ENCODE measurements at places on chromosomes 1 and 21. TPM values are rescaled to one million over a fixed set of nuclear protein-coding genes. Genes with fewer than 3 reads are reported as not detected.
A peak's percentile ranks its signal among the peaks of the same experiment; 100 is the strongest.

PRDM2 gene
- 26.6 TPM for total RNA-seq

ZNF648 gene
- not detected for total RNA-seq

ZCCHC17 gene
- 40.0 TPM for total RNA-seq

DNA sequence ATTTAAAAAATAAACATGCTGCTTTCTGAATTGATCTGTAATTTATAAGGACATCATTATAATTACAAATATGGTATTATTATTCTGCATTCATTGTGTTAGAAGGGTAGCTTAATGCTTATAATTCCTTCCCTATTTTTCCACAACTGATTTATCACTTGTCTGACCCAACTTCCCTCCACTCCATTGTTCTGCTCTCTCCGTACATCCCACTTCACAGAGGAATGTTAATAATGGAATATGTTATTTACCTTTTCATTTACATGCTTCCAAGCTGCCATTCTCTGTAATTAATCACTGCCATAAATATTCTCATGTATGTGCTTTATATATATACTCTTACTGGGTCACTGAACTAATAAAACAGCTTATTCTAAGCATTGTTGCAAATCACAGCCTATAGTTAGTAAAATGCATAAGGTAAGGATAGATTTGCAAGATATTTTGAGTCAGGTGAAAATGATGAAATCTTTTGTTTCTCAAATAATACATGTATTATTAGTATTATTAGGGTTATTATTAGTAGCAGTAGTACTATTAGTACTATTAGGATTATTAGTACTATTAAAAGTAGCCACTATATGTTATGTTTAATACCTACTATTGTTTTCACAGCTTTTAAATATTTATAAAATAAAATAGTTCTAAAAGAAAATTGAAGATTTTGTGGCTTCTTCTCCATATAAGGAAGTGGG is 70.6 kb upstream of the NEK7 start:
- DNase-seq, result no peak

DNA sequence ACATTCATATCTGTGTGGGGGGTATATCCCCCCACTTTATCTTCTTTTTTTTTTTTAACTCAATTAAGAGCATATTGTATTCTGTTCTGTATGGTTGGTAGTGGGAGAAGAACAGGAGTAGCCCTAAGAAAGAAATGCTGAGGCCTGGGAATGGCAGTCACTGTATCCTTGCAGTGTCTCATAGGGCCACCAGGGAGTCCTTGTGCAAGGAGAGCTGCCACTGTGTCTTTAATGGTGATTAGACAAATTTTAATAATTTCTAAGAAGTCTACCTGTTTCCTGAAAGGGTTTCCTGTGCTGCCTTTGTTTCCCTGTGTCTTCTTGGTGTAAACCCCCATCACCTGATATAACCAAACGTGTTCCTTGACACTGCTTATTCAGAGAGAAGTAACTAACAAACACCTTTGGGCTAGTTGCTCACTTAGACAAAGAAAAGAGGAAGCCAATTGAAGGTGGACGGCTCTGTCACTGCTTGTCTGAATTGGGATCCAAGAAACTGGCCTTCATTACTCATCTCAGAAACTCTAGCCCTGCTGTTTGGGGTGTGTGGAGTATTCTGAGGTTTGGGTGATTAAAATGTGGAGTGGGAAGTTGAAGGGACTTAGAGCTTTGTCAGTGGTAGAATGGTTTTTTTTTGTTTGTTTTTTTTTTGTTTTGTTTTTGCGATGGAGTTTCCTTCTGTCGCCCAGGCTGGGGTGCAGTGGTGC is 15.2 kb downstream of the GIPC2 start:
- DNase-seq, result no peak

DNA sequence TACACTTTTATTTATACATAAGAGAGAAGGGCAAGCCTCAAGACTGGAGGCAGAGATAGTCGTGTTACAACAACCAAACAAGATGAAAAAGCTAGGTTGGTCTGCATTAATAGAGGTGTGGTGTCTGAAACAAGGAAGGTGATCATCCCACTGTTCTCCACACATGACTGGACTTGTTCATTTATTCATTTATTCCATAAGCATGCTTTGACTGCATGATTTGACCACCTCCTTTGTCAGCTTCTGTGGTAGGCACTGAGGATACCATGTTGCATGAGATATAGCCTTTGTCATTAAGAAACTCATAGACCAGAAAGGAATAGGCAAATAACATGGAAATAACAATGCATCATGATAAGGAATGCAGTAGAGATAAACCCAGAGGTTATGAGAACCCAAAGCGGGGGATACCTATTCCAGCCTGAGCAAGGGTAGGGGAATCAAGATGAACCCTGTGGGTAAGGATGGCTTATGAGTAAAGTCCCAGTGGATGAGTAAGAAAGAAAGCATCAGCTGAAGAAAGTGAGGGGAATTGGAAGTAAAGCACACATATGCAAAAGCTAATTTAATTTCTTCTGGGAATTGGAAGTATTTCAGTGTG is 173.7 kb upstream of the FGGY start:
- no peak for DNase-seq

DNA sequence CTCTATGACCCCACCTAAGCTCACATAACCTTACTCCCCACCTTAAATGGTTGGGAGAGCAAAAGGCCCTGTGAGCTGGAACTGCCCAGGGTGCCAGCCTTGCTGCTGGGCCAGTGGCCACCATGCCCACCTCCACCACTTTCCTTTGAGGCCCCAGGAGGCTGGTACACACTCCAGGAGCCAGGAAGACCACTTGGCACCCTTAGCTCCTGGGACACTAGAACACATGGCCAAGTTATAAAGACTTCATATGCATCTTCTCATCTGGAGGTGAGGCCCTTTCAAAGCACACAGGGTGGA is 21.9 kb downstream of the CAPZB start:
- DNase-seq, result no peak

GRCh38 chr1:211024901-211025300 is 109.0 kb downstream of the KCNH1 start:
- no peak for DNase-seq

DNA sequence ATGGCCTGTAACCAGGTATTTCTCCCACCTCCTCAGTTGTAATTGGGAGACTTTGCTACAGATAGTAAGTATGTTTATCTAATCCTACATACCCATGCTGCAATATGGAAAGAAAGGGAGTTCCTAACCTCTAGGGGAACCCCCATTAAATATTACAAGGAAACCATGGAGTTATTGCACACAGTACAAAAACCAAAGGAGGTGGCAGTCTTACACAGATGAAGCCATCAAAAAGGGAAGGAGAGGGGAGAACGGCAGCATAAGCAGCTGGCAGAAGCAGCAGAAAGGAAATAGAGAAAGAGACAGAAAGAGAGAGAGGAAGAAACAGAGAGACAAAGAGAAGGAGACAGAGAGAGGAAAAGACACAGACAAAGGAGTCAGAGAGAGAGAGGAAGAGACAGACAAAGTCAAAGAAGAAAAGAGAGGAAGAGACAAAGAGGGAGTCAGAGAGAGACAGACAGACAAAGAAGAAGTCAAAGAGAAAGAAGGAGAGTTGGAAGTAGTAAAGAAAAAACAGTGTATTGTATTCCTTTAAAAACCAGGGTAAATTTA is 142.9 kb downstream of the FASLG start:
- DNase-seq, result no peak

DNA sequence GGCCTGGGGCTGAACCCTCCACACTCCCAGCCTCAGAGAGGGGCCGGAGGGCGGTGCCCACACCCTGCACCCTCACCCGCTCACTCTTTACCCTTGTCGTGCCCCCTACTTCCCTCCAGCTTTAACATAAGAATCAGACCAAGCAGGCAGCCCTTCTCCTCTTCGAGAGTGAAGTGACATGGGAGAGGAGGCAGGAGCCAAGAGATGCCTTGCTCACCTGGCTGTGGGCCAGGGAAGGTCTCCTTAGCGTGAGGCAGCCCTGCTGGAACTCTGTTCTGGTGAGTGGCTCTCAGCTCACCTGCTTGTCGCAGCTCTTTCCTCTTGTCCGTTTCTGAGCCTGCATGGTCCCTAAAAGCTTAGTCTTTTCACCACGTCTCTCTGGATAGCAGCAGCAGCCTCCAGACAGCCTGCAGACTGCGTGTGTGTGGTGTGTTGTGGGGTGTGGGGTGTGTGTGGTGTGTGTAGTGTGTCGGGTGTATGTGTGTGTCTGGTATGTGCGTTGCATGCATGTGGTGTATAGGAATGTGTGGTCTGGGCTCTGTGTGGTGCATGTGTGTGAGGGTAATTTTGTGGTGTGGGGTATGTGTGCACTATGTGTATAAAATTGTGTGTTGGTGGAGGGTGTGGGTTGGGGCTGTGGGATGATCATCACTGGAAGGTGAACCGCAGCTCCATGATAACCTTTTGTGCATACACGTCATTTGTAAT is 86.7 kb downstream of the CCDC185 start:
- DNase-seq, result peak; percentile 44

DNA sequence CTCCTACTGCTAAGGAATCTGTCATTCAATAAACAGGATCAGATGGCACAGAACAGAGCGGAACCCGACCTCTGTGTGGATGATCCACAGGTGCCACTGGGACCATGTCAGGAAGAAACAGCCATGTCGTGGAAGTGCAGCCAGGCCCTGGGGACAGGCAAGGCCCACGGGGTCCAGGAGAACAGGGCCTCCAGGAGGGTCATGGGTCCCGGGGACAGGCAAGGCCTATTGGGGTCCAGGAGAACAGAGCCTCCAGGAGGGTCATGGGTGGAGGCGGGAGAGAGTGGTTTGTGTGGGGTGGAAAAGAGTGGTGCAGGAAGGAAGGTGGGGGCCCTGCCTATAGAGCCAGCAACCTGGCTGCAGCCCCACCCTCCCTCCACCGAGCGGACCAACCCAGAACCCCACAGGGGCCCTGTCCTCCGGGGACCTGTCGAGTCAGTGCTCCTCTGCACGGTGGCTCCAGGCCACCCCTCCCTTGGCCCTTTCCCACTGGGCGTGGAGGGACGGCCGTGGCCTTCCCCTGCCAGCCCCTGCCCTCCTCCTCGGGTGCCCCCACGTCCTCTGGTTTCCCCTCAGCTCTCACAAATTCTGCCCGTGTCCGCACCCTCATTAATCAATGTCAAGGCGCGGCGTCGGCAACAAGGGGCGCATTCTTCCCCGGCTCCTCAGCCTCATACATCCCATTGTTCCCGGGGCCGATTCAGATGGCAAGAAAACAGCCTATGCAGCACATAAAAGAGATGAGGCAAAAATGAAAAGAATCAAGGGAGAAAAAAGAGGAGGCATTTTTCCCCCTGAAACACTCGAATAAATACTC is 146.4 kb downstream of the PRDM16 start:
- DNase-seq, result no peak
